ENCODE measurements at places on chromosomes 5 and 9.

GRCh38 chr5:65474130-65474711 lies 7.5 kb downstream of the ADAMTS6 start:
- DNase-seq = no peak

DNA sequence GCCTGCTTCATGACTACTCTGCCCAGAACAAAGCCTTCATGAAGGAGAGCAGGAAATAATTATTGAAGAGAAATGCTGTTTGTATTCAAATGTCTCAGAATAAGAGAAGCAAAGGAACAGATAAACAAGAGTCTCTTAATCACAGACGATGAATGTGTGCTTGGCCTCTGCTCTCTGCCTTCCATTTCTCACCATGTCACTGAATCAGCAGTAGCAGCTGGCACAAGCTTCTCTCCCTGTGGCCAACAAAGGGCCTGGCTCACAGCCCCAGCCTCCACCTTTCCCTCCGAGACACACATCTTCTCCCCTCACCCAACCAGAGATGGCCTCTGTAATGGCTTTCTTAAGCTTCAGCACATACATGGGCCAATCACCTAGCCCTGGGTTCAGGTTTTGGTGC lies 128.1 kb upstream of the SLIT3 start:
- no peak for DNase-seq

GRCh38 chr5:53355316-53355715 lies 125.1 kb upstream of the FST start:
- DNase-seq = no peak

DNA sequence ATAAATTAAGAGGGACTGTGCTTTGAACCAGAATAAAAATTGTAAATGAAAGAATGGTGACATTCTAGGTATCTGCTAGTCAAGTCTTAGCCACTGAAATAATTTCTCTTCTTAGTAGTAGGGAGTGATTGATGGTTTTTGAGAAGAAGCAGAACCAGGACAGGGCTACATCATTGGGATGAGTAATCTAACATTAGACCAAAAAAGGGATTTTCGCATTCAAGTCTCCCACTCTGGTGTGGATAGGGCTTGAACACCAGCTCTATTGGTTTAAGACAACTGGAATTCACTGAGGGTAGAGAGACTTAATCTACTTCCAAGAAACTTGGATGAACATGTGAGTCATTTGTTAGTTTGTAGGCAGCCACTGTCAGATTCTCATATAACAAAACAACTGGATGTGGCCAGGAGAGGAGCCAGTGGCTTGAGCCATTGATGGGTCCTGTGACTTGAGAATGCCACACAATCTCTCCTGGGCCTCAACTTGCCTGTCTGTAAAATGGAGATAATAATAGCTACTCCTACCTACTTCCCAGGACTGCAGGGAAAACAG lies 16.6 kb downstream of the FAT2 start:
- DNase-seq = no peak

DNA sequence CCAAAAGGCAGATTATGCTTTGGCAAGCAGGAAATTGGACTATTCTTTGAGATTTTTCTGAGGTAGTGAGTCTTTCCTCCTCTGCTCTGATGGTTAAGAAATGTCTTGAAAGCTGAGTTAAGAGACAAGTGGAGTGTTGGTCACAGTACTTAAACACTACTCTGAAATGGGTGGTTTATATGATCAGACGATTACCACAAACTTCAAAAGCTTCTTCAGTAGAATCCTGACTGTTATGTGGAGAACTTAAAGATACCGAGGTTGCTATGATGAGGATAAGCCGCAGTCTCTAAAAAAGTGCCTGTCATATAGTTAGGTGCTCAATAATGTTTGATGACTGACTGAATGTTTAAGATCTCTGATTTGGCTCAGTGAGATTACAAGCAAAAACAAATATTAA lies 24.3 kb downstream of the GCNT4 start:
- no peak for DNase-seq

- no peak for DNase-seq
Measured at GRCh38 chr9:132969783-132970182, 8.7 kb upstream of the GFI1B start.

All from activated CD4-positive, CD25-positive, alpha-beta regulatory T cell (primary cell).